ENCODE measurements at places on chromosomes 2 and 18.

- DNase-seq, result no peak
Measured at GRCh38 chr2:16553226-16553625, 112.4 kb downstream of the CYRIA start.

DNA sequence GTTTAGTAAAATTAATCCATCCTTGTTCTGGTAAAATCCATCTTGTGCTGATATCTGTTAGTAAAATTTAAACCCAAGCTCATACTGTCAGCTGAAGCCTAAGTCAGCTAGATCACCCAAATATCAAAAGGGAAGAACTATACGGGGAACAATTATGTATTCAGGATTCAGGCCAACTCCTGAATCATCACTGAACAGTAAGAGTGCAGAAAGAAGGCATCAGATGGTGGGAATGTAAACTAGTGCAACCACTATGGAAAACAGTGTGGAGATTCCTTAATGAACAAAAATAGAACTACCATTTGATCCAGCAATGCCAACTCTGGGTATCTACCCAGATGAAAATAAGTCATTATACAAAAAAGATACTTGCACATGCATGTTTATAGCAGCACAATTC lies 81.8 kb downstream of the RAPGEF4 start:
- no peak for DNase-seq

GRCh38 chr2:234412726-234413125 lies 84.2 kb downstream of the ARL4C start:
- DNase-seq, result no peak

DNA sequence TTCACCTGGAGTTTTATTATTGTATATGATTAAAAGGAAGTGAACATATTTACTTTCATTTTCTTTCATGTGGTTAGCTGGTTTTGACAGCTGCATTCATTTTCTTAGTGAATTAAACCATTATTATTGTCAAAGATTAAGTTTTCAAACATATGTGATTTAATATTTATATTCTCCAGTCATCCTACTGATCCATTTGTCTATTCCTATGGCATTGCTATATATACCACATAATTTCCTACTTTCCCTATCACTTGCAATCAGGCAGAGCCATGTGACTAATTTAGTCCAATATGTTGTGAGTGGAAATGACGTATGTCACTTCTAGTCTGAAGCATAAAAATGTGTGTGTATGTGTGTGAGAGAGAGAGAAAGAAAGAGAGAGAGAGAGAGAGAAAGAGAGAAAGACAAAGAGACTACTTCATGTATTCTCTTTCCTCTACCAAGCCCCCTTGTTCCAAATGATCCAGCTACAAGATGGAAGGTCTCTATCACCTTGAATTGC lies 12.0 kb upstream of the TACR1 start:
- DNase-seq, result no peak

- no peak for DNase-seq
Measured at GRCh38 chr18:33584548-33585430, 6.8 kb downstream of the ASXL3 start.

GRCh38 chr2:235300368-235301201 lies 193.3 kb upstream of the AGAP1 start:
- DNase-seq, result no peak

GRCh38 chr2:201698588-201699226 lies at the start of gene MPP4:
MPP4 (minus strand) TSS chr2:201698644; CDS start chr2:201693954, 4,690 bp downstream.
- DNase-seq, result no peak

- no peak for DNase-seq
Measured at GRCh38 chr18:7272311-7273049, 41.6 kb downstream of the LRRC30 start.

DNA sequence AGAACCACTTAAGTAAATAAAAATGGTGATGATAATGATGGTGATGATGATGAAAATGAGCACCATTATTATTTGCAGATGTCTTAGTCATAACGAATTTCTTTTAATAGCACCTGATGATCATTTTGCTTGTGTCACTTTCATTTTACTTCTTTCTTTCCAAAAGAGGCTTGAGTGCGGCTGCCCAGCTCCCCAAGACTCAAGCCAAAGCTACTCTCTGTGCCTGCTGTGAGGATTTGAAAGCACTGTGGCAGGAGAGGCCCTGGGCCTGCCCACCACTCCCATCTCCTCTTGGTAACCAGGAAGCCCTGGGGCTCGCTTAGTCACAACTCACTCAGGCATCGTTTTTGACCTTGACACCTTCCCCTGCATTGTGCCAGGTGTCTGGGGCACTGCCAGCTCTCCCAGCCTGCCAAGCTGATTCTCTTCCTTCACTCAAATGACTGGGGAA lies 41.2 kb downstream of the RPL37A start:
- DNase-seq, result no peak

DNA sequence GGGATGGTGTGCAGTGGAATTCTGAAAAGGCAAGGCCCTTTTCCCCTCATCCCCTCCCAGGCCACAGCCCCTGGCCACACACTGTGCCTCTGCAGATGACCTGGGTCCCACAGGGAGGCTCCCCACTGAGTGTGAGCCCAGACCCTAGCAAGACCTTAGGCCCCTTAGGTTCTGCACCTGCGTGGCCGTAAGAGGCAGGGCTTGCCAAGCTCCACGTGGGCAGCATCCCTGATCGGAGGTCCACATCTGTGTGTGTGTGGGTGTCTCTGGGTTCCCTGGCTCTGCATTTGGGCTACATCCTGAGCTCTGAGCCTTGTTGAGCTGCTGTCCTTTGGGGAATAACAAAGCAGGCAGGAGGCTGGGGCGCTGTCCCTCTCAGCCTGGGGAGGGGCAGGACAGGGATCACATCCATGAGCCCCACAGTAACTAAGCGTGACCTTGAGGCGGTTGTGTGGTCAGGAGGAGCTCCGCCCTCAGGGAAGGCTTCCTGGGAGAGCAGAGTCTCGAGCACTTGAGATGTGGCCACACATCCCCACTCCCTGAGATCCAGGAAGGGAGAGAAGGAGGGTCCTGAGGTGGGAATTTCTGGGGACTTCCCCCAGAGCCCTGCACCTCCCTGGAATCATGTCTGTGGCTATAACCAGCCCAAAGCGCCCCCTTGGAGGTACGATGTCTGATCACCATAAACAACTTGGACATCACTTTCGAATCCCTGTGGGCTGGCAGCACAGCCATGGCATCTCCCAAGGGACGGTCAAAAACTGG lies 84.8 kb downstream of the STPG4 start:
- DNase-seq, result no peak

- no peak for DNase-seq
Measured at GRCh38 chr2:120632796-120633646, 102.6 kb upstream of the GLI2 start.

- DNase-seq, result no peak
Measured at GRCh38 chr2:186639939-186640338, 50.1 kb downstream of the ITGAV start.

DNA sequence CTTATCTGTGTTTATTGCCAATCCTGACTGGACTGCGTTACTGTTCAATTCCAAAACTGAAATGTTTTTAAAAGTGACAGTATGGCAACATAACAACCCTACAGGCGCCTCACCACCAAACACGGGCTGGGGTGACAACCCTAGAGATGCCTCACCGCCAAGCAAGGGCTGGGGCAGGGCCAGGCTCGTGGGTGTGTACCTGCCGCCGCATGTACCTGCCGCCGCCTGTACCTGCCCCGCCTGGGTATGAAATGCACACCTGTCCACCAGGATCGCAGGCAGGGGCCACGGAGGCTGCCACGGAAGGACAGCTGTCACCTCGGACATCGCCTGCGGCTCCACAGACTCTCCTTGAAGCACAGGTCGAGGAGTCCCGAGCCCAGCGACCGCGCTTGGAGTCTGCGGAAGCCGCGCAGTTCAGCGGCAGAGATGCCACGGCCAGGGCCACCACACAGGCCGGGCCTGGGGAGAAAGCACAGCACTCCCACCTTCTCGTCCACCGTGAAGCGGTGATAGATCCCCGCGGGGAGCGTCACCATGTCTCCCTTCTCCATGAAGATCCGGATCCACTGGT lies 18.9 kb downstream of the ADI1 start:
- DNase-seq, result no peak

GRCh38 chr2:216363221-216363620 lies 9.1 kb downstream of the MARCHF4 start:
- no peak for DNase-seq

DNA sequence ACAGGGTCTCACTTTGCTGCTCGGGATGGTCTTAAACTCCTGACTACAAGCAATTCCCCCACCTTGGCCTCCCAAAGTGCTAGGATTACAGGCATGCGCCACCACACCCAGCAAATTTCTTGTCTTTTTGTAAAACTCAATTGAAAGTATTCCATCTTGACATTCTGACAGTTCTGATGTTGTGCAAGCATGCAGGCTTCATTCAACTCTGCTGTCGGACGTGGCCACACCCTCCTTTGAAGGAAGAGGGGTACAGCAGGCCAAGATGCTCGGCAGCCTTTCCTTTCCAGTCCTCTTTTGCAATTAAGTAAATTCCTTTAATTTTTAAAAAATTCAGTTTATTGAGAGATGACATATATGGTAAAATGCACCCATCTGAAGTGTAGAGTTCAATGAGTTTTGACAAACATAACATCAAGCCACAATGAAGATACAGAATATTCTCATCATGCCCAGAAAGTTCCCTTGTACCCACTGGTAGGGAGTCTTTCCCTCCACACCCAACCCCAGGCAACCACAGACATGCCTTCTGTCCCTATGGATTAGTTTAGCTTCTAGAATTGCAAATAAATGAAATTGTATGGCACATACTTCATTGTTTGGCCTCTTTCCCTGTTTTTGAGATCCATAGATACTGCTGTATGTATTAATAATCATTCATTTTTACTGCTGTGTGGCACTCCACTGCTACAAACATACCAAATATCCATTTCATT lies 33.1 kb downstream of the TUBB6 start:
- no peak for DNase-seq

DNA sequence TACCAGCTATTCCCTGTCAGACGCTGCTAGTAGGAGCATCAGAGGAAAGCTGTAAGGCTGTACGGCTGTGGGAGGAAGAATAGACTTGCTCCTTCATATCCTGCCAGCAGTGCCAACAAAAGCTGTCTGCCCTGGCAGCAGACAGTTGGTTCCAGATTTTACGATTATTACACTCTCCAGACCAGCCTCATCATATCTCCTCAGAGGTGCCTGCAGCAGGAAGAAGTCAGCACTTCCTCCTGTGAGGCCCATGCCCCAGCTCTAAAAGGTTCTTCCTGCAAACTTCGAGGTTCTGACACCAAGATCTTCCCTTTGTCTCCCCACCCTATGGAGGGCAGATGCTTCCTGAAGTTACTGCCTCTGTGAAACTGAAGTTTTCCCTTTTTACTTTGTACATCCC lies 537.7 kb upstream of the PKDCC start:
- no peak for DNase-seq

DNA sequence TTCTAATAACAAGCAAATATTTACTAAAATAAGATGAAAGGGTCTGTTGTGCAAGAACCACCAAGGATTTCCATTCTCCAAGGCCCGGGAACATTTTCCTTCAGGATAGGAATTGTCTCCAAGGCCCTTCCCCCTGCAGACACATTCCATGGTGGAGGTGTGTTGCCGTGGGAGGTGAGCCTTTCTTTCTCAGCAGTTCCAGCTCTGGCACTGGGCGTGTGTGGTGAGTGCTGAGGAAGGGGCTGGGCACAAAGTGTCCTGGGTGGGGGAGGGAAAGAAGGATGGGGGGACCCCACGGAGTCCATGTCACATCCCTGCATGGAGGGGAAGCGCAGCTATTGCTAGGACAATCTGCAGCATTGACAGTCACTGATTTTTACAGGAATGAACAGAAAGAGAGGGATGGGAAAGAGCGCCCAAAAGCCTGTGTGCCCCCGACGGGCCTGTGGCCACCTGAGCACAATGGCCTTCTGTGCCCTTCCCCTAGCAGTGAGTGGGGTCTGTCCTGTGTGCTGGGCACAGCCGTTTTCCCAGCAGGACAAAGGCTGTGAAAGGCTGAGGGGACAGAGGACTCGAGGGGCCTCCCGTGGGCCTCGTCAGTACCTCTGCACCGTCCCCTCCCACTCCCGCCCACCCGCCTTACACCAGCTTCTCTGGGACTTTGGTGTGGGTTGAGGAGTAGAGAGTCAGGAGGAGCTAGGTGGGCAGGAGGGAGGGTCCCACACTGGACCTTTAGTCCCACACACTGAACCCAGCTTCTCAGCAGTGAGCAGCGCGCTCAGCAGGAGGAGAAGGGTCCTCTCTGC lies 79.8 kb downstream of the PTGR3 start:
- no peak for DNase-seq

GRCh38 chr18:61702007-61702406 lies 190.8 kb downstream of the RNF152 start:
- DNase-seq, result no peak

- DNase-seq, result no peak
Measured at GRCh38 chr2:234001380-234002160, 48.9 kb upstream of the SPP2 start.

DNA sequence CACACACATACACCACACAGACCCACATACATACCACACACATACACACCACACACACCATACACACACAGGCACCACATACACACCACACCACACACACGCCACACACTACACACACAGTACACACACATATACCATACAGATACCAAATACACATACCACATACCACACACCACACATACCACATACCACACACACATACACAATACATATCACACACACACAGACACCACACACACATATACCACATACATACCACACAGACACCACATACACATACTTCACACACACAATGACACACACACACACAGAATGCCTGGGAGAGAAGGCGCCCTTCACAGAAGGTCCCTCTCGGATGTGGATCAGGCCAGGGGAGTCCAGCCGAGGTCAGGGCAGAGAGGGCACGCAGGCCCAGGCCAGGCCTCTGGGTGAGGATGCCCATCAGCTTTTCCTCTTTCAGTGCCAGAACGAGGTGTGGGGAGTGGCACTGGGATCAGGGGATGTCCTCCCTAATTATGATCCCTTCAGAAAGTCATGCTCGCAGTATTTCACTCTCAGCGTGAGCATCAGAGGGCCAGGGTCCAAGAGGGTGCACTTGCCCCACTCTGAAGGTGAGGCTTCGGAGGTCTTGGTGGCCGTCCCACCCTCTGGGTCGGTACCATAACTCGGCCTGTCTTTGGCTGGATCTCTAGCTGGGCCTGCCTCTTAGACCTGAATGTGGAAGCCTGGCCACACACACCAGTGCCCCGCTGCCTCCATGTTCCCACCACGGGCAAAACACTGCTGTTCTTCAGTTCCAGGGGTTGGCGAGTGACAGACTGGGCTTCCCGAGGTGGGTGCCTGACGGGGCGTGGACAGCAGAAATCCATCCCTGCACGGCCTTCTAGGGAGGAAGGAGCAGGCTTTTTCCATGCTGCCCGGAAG lies 70.6 kb upstream of the ODC1 start:
- DNase-seq, result no peak

GRCh38 chr2:36538335-36538734 lies 59.6 kb downstream of the FEZ2 start:
- no peak for DNase-seq

Data from activated effector memory CD4-positive, alpha-beta T cell treated with Interleukin-2 at 50 U/mL for 16 hours (primary cell).